AG10803 (cell line): ENCODE measurements at places on chromosomes 1 and 21.

DNA sequence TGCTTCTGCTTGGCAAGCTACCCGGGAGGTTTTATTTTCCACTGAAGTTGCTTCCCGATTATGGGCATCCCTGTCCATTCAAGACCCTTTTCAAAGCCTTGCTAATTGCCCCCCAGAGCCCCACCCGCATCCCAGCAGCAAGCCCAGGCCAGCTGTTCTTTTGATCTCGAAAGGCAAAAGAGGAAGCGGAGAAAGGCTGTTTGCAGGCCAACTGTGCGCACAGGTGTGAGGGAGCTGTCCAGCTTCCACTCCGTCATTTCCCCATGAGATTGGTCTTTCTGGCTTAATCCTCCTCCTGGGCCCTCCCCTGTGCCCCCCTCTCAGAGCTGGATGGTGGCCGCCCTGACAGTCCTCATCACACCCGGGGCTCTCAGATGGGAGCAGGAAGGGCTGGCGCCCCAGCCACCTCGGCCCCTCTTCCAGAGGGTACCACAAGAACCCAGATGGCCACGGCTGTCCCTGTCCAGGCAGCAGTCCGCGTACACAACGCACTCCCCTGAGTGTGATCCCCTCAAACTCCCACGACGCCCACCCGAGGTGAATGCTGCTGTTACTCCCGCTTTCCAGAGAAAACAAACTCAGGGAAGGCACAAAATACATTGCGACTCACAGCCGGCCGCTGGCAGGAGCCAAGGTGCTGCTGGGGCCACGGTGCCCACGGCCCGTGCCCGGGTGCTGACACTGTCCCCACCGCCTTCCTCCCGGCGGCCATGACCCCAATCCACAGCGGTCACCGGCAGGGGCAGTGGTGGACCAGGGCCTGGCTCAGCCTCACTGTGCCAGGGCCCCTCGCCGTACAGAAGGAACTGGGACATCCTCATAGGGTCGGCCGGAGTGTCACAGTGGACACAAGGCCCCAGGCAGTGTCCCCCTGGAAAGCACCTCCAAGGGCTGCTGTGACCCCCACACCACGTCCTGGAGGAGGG is 121.9 kb downstream of the CRYAA start:
- DNase-seq = no peak

DNA sequence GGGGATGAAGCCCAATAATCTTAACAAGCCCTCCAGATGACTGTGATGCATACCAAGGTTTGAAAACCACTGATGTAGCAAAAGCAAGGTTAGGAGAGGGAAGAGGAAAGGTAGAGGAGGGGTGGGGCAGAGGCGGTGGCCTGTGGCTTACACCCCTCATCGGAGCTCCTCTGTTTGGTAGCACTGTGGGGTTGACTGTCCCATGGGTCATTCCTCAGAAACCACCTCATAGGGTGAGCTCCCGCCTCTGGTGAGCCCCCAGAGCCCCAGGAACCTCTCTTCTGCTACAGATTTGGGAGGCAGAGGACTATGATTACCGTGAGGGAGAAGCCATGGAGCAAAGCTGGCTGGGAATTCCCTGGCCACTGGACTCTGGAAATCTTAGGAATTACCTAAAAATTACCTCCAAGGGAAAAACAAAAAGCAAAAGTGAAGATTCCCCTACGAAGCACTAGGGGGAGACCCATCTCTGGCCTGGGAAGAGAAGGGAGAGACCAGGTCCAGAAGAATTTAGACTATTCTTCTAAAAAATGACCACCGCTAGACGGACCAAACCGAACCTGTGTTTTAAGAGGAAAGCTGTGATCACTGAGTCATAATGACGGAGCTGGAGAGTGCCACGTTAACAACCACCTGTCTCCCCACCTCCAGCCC is 1.5 kb upstream of the RASSF5 start:
- peak; percentile 62 for DNase-seq

- DNase-seq = peak; percentile 13
These were observed 682.6 kb downstream of the RWDD3 start for GRCh38 chr1:95916616-95917015.

- DNase-seq = peak; percentile 63
These were observed 176.4 kb upstream of the PALMD start for GRCh38 chr1:99469550-99469971.

DNA sequence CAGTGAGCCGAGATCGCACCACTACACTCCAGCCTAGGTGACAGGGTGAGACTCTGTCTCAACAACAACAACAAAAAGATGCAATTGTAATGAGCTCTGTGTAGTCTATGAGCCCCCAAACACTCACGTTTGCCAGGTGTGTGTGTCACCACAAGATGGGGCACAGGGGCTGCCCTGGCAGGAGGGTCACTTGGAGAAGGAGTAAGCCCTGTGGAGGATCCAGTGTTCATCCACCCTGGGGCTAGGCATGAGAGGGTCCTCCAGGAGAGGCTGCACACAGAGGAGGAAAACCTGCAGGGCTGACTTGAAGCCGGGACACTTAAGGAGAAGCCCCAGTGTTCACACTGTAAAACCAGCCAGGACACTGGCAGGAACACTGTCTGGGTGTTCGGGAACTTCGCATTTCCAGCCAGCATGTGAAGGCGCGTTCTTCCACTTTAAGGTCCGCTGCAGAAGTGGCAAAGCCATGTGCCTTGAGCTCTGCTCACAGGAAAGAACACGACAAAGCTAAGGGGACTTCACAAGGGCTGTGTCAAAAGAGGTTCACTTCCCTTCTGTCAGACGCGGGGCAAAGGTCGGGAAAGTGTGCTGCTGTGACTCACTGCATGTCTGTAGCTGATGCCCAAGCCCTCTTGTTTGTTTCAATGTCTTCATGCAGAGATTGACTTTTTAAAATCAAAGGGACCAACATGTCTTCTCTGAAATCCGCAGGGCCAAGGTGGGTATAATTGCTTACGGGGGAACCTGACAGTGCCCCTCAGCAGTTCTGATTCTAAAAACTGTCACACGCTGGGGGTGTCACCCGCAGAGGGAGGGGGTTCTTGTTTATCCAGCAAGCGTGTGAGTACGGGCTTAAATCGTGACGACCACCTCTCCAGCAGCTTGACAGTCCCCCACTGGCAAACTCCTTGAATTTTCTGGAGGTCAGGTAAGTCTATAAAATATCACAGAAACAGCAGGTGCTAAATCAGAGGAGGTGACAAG is 102.8 kb downstream of the RIPK4 start:
- no peak for DNase-seq

- no peak for DNase-seq
These were observed 311.6 kb downstream of the NPHP4 start for GRCh38 chr1:5680600-5680999.

DNA sequence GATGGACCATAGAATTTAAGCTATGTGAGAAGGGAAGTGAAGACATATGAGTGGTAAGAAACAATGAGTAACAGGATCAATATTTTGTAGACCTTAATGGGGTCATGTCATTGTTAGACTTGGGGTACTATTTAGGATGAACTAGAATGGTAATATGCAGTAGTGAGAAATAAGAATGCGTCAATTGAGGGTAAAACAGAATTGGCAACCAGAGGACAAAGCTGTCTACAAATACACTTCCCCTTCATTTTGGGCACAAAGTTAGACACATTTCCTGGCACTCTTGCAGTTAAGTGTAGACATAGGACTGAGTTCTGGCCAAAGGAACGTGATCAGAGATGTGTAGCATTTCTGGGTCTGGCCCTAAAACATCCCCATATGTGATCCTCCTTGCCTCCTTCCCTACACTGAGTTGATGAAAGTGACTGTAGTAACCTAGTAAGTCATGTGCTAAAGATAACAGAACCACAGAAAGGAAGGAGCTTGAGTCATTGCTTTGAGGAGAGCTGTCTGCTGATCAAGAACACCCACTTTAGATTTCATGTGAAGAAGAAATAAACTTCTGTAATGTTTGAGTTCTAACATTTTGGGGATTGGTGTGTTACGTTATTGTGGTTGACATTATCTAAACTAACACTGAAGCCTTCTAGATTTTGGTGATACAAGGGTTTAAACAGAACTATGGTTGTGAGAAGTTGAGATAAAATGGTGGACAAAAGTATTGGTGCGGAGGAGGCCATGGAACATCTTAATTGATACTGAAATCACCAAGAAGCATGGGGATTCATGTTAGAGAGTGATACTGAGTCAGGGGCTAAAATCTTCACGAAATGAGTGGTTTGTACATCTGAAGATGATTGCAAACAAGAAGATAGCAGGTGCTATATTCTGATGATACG is 41.7 kb downstream of the CD55 start:
- no peak for DNase-seq
